T-helper 1 cell (primary cell): ENCODE measurements at places on chromosomes 12 and 14.

GRCh38 chr12:94676031-94676641 is 25.8 kb upstream of the TMCC3 start:
- no peak for DNase-seq

DNA sequence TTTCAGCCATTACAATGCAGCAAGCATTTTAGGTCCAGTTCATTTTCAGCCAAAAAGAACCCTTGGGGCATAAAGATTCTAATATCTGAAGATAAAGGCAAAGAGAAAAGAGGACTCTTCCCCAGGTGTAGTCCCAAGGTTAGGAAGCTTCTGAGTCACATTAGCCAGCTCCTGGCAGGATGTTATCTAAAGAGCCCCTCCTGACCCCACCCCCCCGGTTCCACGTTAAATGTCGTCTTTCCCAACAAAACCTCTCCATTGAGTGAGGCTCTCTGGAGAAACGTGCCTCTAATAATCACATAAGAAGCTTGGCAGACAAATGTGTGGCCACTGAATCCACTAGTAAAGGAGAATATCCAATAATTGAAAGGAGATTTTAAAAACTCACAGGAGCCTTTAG is 267.7 kb downstream of the GALC start:
- DNase-seq: no peak

DNA sequence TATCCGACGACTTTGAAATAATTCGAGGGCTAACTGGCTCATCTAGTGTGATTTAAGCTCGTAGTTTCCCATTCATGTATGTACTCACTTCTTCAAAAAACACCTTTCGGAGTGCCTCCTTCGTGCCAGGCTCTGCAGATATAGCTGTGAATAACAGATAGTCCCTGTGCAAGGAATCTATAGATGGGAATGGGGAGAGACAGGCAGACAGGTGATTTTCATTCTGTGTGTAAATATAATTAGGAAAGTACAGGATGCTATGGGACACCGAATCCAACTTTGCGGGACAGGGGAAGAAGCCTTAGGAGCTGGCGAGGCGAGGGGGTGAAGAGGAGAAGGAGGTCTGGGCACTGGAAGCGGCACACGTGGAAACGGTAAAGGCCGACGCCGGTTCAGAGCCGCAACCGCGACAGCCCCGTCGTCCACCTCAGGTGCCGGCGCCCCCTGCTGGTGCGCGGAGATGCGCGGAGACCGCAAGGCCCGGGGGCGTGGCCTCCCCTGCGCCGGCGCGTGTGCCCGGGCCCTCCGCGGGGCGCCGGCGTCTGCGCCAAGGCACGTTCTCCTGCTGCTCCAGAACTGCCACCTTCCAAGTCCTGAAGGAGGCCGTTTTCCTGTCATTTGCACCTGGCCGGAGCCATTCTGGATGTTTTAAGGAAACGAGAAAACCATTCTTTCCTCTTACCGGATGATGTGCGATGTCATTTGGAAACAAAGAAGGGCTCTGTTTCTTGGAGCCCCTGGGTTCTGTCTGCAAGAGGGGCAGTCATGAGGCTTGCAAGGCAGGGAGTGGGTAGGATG is 18.0 kb upstream of the CACNA1C start:
- DNase-seq: peak; percentile 82

DNA sequence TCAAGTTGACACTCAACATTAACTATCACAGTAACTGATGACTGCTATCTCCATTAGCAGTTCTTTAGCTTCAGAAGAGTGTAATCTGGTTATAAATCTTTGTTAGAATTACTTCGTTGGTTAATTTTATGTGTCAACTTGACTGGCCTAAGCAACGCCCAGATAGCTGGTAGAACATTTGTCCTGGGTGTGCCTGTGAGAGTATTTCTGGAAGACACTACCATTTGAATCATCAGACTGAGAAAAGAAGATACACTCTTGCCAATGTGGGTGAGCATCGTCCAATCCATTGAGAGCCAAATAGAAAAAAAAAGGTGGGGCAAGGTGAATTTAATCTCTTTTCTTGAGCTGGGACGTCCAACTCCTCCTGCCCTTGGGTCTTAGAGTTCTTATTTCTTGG is 129.0 kb downstream of the IGF1 start:
- no peak for DNase-seq

DNA sequence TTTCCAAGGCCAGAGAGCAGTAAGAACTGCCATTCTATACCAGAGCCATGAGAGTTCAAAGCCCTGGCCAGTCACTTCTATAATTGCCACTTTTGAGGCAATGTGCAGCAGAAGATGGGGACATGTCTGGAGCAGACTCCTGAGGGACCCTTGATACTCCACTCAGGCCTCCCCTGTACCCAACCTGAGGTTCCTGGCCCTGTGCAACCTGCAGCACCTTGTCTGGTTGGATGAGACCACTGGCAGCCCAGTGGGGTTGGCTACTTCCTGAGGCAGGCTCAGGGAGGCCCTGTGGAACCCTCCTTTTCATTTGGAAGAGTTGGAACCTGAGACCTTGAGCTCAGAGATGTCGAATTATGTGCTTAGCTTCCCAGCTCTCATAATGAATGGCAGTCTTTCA is 54.4 kb downstream of the GALNT16 start:
- no peak for DNase-seq

DNA sequence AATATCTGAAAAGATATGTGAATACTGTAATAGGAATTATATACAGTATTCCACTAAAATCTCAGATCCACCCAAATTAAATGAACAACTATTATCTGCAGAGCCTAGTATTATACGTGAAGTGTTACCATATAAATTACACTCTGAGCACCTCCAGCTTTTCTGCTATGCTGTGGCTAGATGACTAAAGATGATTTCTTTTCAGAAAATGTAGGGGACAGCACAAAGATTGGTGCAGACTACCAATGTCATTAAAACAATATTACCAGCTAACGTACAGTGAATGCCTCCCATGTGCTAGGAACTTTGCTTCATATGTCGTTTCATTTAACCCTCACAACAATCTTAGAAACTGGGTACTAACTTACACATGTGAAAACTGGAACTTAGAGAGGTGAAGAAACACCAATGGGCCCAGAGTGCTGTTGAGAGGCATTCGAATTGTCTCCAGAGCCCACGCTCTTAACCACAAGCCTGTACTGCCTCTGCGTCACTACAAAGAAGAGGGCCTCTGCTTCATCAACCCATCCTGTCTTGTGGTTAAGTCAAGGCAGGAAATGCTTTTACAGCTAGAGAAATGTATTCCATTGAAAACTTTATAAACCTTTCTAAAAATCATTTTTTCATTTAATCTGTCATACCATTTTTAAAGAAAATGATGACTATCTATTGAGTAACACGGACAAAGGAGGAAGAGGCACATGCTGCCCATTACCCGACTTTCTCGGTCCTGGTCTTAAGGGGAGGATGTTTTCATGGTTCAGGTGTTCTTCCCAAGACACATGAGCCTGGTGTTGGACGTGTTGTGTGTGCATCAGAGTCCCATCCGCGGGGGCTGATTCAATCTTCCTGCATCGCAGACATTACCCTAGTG is 1.3 kb downstream of the GPR65 start:
- DNase-seq: peak; percentile 18

DNA sequence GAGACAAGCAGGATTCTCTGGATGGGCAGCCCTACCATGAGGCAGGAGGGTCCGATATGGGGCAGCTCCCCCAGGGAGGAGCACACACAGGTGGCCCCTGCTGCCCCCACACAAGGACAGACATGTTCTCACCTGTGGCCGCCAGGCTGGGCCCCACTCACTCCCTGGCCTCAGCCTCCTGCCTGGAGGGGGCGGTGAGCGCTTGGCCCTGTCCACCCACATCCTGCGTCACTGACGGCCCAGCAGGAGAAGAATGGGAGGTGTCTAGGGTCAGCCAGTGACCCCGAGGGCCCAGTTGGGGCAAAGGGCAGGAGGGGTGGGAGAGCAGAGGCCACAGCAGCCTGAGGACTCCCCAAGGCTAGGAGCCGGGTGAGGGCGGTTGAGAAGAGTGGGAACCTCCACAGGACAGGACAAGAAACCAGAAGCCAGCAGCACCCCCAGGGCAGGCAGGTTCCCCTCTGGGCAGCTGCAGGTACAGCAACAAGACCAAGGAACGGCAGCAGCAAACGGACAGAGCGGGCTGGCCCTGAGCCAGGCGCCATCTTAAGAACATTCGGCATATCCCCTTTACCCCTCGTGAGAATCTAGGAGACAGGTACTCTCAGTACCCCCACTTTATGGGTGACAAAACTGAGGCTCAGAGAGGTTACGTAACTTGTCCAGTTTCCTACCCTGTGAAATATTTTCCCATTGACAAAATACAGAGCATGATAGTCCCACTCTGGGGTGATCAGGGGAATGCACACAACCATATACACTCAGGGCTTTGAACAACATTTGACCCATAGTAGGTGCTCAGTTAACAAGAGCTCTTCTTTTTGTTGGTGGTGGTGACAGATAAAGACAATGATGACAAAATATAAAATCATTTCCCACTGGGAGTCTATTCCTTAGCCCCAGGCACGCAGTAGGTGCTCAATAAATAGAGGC is 74.3 kb downstream of the NCOR2 start:
- DNase-seq: no peak

DNA sequence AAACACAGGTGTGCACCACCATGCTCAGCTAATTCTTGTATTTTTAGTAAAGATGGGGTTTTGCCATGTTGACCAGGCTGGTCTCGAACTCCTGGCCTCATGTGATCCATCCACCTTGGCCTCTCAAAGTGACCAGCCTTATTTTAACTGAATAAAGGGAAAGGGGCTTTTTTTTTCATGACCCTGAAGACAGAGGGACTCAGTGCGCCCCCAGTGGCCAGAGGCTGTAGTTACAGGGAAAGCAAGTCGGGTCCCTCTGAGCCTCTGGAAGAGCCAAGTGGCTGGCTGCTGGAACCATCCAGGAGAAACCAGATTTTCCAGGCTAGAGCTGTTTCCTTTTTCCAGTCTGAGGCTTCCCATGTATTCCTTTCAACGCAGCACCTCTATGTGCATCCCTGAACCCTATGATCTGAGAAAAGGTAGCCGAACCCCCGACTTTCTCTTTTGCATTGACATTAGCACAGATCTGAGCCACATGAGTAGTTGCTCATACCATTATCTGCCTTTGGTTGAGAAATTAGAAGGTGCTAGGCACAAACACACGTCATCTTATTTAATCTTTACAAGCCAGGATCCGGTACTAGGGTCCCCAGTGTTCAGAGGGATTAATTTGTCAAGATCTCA is 342.7 kb downstream of the CACNA1C start:
- no peak for DNase-seq

- no peak for DNase-seq
These were observed 413.4 kb downstream of the BCL11B start for GRCh38 chr14:98858561-98858960.

DNA sequence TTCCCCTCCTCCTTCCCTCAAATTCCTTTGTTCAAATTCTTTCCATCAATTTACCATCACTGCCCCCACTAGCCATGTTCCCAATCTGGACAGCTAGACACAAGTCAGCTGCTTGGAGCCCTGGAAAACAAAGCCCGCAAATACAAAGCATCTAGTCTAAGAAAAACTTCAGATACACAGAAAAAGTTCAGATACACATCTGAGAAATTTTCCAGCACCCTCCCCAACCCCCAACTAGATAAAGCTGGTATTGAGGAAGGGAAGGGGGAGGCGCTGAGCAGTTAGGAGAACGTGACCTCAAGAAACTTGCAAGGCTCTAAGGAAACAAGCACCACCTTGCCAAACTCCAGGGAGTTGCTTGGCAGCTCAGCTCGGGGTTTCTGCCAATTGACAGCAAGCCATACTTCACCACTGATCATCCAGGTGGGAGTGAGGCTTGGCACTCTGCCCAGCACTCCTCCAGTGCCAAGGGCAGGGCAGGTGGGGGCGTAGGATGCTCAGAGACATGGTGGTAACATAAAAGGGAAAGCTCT is 5.1 kb upstream of the CNIH1 start:
- no peak for DNase-seq

DNA sequence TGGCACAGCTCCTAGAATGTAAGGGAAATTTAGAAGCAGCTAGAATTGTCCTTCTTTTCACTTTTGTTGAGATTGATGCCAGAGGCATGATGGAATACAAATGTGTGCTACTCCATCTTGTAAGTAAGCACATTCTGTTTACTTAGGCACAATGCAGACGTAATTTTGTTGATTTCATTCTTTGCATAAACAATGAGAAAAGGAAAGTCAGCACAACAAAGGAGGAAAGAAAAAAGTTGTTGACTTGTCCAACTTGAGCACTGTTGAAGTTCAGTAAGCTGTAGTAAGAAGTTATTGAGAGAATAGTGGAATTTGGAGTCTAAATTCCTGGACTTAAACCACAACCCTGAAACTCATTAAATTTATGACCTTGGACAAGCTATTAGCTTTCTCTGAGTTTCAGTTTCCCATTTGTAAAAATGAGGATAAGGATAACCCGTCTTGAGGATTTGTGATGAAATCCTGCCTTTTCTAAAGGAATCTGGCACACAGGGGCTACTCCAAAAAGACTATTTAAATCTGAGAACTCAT is 19.4 kb upstream of the CNTN1 start:
- DNase-seq: no peak

DNA sequence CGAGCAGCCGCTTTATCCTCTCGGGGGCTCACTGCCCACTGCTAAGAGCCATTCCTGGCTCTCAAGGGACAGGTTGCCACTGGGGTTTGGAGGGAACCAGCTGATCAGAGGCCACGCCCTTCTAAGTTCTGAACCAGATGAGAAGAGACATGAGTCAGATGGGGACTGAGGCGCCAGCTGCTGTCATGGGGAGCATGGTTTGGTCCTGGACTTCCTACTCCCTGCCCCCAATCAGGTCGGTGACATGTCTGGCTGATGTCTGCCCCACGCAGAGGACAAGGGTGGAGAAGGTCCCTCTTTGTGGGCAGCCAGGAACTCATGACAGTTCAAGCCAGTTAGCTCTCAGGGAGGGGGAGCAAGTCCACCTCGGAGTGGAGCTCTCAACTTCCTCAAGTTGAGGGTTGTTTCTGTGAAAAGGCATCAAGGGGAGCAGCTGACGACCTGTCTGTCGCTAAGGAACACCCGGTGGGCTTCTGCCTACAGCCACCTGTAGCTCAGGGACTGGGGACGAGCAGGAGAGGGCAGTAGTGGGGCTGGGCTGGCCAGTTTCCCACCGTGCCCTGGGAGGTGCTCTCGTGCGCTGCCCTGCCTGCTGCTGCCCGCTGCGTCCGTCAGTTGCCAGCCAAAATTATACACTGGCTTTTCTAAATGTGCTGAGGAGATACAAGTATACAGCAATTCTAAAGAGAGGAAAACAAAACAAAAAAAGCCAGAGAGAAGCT is 20.5 kb downstream of the PSMC1 start:
- no peak for DNase-seq

GRCh38 chr14:89201645-89202044 is 215.4 kb downstream of the FOXN3 start:
- DNase-seq: no peak

DNA sequence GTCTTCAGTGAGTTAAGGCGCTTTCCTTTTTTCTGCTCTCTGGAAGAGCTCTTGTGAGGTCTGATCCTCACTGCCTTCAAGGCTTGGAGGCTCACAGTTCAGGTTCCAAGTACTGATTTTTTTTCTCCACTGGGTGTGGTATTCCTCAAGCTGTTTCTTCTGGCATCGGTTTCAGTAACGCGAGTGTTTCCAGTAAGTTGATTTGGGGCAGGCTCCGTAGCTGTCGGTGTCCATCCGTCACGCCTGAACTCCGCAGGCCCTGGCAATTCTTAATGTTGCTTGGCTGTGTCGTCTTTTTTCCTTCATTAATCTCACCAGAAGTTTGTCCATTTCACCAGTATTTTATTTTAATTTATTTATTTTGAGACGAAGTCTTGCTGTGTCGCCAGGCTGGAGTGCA is 30.6 kb downstream of the LRCOL1 start:
- no peak for DNase-seq
